ENCODE measurements at places on chromosomes 16 and 17.

- no peak for DNase-seq
These were observed 81.1 kb downstream of the ANKRD11 start for GRCh38 chr16:89409161-89409711.

- no peak for DNase-seq
These were observed 55.7 kb downstream of the PLD6 start for GRCh38 chr17:17150448-17150800.

DNA sequence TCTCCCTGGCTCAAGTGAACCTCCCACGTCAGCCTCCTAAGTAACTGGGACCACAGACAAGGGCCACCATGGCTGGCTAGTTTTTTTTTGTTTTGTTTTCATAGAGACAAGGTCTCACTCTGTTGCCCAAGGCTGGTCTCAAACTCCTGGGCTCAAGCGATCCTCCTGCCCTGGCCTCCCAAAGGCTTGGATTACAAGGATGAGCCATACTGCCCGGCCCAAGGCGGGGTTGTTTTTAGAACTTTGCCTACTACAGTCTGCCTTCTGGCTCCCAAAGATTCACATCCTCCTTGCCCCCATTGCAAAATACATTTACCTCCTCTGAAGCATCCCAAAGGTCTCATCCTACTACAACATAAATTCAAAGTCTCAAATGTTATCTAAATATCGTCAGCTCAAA, 49.5 kb upstream of the PHOSPHO1 start:
- DNase-seq = no peak

- no peak for DNase-seq
These were observed 8.1 kb downstream of the P4HB start for GRCh38 chr17:81852237-81852636.

- no peak for DNase-seq
These were observed 15.7 kb downstream of the HELZ start for GRCh38 chr17:67229109-67229955.

GRCh38 chr16:64711596-64711995, 410.3 kb downstream of the CDH11 start:
- peak; percentile 31 for DNase-seq

- no peak for DNase-seq
These were observed 173.8 kb upstream of the RPH3AL start for GRCh38 chr17:526425-526824.

DNA sequence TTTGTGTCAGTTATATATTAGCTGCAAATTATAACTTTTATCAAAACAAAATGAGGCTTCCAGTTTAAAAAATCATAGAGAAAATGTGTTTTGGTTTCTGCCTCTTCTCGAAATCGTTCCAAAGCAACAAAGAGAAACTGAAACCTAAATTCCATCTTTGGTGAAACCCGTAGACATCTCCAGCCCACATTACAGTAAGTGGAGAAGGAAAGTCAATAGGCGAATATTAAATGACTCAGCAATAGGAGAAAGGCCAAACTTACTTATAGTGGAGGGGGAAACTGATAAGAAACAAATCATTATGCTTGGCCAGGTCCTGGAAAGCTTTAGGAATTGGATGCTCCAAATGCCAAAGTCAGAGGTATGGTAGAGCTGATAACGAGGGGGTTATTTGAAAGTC, 103.0 kb upstream of the SHISA6 start:
- no peak for DNase-seq

DNA sequence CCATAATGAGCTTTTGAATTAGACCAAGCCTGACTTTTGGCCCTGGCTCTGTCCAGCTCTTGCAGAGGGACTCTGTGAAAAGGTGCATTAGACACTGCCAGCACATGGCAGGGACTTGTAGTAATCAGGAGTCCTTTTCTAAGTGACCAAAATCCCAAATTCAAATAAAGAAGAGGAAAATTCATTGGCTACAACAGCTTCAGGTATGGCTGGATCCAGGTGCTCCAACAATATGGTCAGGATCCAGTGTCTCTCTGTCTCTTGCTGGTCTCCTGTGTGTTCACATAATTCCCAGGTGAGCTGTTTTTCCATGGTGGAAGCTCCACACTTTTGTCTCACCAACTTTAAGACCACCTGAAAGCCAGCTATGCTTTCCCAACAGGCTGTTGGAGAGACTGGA, 358.8 kb upstream of the TNRC6C start:
- no peak for DNase-seq

- peak; percentile 57 for DNase-seq
These were observed 653.1 kb upstream of the SOX9 start for GRCh38 chr17:71467719-71468118.

GRCh38 chr16:89633064-89633631, 19.7 kb downstream of the DPEP1 start:
- peak; percentile 47 for DNase-seq

- no peak for DNase-seq
These were observed 15.8 kb upstream of the GHDC start for GRCh38 chr17:42210046-42210445.

- no peak for DNase-seq
These were observed 70.4 kb upstream of the CLEC18A start for GRCh38 chr16:69880640-69881133.

DNA sequence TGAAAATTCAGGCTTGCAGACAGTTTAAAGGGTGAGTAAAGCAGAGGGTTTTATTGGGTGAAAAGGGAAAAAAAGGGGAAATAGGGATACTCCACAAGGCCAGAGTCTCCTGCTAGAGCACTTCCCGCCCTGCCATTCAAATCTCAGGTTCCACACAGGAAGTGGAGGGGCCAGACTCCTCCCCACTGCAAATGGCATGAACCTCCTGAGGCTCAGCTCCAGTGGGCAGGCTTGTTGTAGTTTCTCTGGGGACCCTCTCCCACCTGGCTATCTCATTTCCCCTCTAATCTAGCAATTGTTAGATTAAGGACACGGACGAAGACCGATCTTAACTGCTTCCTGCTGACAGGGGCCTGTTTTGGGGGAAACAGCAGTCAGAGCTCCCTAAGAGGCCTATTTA, 43.4 kb downstream of the TAOK1 start:
- no peak for DNase-seq

- DNase-seq = no peak
These were observed 270.0 kb upstream of the SOX9 start for GRCh38 chr17:71850812-71851211.

DNA sequence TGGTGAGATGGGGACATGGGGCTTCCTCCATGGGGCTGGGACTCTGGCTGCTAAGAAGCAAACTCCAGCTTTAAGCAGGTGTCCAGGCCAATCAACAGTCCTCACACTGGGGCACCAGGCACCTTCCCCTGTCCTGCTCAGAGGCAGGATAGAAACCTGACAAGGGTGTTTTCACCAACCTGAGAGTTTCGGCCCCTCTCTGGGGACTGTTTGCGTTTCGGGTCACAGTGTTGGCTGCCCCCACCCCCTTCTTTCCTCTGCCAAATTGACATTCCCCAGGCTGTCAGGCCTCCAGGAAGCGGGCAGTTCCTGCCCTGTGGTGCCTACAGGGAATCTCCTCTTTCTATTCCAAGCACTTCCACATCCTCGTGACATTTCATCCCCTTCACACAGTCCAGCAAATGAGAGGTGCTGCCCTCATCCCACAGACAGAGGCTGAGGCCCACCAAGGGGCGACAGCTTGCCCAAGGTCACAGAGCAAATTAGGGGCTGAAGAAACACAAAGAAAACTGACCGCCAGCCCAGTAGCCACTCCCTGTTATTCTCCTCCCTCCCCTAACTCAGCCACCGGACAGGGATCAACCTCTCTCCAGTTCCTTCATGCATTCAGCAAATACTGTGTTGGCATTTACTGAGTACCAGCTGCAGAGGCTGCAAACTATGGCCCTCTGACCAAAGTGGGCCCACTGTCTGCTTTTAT, 38.0 kb downstream of the MMP15 start:
- no peak for DNase-seq

DNA sequence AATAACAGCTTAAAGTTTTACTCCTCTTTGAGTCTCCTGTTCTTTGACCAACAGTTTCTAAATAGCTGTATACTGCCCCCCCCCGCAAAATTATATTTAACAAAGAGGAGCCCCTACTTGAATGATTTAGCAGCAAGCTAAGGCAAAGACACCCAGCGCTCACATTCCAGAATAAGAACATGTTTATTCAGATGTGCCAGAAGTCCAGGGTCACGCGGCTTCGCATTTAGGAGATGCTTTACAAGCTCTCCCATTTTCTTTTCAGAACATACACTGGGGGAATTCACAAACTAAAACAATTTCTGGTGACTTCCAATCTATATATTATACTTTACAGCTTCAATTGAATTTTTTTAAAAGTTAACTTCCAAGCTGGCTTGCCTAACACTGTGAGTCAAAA, 5.3 kb downstream of the PLD6 start:
- DNase-seq = no peak

DNA sequence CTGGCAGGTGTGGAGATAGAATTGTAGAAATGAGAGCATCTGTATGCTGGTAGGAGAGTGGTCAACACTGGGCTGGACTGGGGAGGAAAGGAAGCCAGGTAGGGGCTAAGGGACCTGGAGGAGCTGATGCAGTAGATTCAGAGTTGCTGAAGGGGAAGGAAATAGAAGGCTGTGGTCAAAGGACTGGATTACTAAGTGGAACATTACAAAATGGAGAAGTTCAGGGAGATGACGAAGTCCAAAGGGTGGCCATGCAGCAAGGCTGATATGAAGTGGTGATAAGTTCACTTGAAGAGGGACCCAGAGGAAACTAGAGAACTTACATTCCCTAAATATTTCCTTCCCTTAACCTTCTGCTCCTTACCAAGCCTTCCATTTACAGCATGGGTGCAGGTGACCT, 8.6 kb upstream of the CCL2 start:
- DNase-seq = no peak

DNA sequence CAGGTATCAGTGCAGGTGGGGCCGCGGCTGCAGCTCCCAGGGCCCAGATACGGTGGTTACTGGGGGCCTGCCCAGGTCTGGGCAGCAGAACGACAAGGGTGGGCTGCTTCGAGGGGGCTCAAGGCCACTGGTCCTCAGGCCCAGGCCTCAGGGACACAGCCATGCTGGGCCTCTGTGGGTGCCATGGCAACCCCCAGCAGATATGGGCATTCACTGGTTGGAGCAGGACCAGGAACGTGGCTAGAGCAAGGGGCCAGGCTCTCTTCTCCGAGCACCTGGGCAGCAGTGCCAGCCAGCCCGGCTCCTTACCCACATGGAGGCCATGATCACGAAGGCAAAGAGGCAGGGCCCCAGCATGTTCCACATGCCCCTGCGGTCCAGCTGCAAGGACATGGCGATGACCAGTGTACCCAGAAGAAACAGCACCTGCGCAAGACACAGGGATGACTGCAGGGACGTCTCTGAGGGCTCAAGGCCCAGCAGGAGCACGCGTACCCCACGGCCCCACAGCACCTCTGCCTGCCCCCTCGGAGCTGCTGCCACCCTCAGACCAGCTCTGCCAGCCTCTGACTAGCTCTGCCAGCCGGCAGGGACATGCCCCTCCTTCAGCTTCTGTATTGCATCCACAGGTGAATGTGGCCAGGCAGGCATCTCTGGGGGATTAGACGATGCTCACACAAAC, 2.1 kb upstream of the MRPL28 start:
- no peak for DNase-seq

- peak; percentile 75 for DNase-seq
These were observed 13.3 kb upstream of the RPL38 start for GRCh38 chr17:74190154-74190553.

DNA sequence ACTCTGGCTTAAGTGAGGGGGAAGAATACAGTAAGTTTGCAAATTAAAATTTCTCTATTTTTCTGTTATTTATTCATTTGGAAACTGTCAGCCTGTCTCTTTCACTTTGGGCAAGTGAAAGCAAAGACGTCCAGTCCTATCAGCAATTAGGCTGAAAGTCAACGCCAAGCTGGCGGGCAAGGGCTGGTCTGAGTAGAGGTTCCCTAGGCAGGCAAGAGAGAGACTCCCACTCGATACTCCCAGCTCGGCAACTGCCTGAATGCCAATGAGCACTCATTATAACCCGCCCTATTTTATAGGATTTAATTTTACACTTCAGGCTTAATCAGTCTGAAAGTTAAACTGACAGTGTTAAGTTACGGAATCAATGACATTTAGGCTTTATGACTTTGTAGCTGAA, 14.3 kb upstream of the SLC38A8 start:
- DNase-seq = no peak

DNA sequence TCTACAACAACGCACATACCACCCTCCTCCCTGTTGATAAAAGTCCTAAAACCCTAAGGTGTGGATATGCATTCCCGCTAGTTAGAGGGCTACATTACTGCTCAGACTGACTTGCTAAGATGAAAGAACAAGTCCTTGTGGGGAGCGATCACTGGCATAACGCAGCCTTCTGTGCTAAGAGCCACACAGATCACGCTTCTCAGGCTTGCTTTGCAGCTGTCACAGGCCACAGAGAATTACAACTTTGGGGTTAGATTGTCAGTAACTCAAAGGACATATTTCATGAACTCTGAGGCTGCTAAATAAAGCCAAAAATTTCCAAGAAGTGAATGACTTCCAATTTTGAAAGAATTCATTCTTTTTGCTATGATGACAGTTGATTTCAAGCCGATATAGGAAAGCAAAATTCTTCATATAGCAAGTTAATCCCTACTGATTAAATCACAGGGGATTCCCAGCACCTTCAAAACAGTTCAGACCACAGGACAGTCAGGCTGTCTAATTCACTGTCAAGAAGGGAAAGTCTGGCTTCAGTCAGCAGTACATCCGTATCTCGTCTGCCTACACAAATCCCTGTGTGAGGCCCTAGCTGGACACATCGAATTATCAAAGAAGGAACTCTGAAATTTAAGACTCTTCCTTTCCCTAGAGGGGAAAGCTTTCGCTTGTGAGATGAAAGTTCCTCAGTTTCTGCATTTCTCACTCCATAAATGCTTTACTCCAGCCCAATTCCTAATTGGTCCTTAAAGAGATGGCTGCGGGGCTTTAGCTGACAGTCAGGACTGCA, 107.1 kb downstream of the VPS53 start:
- no peak for DNase-seq

DNA sequence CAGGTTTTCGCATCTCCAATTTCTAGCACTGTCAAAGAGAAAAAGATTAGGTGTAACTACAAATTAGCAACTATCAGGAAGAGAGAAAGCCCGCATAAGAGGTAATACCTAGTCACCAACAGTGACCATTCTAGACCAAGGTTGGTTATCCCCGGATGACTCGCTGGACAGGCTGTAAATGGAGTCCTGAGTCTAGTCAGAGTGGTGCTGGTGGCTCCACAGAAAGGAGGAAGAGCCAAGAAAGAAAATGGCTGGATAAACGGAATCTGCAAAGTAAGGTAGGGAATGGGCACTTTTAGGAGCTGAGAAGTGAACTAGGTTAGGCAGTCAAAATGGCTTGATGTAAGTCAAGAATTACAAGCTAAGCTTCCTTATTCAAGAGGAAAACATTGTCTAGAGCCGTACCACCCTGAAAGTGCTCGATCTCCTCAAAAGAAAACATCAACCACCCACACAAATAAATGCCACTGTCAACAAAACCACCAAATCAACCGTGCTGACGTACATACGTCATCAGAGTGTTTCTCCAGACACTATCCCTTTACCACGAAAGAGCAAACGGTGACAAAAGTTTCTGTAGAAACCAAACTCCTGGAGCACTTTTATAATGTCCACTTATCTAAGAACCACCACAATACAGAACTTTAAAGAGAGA, 2.2 kb downstream of the GSPT1 start:
- peak; percentile 22 for DNase-seq

DNA sequence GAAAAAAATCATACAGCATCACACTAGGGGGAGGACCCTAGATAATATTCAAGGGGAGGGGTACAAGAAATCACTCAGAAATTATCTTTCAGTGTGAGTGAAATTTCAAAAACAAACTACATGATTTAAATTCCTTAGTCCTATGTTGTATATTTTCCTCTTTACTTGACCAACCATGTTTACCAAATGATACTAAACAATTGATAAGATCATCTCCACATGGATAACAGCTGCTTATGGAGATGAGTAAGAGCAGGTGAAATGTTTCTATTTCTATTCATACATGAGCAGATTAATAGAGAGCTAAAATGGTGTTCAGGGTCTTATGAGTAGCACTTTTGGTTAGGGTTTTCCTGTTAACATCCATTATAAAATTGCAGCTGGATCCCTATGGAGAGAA, 7.3 kb upstream of the VAT1L start:
- no peak for DNase-seq
